Activated CD8-positive, alpha-beta memory T cell treated with anti-CD3 and anti-CD28 coated beads for 4 hours (primary cell): ENCODE measurements at places on chromosomes 12 and 14.

GRCh38 chr12:49954863-49955830 is 4.6 kb downstream of the AQP2 start:
- DNase-seq, result no peak

DNA sequence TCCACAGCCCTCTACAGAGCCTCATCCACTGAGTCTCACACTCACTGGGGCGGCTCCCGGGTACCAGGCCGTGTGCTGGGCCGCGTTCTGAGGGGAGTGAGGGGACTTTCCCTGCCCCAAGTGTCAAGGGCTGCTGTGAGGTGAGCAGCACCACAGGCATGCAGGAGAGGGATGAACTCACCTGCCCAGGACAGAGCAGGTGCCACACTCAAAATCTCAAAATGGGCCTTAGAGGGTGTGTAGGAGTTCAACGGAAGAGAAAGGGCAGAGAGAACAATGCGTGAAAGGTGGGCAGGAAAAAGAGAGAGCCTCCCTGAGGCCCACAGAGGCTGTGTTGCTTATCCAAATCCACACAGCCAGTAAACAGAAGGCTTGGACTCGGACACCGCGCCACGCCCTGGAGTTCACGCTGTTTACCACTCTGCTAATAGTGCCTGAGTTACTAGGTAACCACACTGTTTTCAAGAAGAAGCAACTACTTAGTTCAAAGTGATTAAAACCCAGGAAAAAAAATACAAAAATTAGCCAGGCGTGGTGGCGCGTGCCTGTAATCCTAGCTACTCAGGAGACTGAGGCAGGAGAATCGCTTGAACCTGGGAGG is 32.7 kb downstream of the TSPAN11 start:
- no peak for DNase-seq

- DNase-seq, result no peak
These were observed at the start of gene UNC79 for GRCh38 chr14:93430315-93431035. Gene UNC79, plus strand, starts transcription at chr14:93430939. Its CDS starts 91 bp downstream, at chr14:93431030.

DNA sequence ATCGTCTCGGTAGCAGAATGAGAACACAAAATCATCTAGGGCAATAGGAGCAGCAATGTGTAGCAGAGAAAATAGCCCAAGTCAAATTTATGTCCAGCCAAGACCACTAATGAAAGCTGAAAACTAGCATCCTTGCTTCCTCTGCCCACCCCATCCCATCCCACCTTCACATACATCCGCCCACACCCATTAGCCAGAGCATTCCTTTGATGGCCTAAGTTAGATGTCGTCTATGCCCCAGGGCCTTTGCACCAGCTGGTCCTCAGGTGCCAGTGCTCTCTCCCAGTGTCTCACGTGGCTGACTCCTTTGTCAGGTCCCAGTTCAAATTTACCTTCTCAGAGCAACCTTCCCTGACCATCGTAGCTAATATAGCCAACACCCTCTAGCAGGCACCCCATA is 17.8 kb upstream of the PPP2R5C start:
- DNase-seq, result no peak

DNA sequence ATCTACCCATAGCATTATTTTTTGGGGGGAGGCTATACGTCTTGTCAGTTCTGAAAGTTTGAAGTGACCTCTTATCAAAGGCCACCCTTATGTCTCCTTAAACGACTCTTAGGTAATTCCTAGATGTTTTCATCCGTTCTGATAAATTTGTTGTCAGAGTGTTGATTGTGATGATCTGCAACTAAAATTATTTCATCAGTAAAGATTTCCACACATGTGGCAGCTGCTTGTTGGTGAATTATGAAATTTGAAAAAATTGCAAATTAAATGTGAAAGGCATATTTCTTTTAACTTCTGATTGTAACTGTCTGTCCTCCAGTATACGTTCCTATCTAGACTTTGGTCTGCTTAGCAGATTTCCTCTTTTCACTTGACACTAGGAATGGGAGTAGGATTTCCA is 1.4 kb downstream of the ADIPOR2 start:
- no peak for DNase-seq

DNA sequence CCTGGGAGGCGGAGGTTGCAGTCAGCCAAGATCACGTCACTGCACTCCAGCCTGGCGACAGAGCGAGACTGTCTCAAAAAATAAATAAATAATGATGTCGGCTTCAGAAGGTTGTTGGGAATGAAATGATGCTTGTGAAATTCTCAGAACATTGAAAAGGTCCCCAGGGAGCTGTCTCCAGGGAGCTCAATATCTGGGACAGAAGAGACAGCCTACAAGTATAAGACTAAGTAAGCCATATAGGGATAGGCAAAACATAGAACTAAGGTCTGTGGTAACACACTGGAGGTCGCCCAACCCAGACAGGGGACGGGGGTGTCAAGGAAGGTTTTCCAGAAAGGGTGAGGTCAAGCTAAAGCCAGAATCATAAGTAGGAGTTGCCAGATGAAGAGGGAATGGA is 29.5 kb upstream of the HSPB8 start:
- no peak for DNase-seq

DNA sequence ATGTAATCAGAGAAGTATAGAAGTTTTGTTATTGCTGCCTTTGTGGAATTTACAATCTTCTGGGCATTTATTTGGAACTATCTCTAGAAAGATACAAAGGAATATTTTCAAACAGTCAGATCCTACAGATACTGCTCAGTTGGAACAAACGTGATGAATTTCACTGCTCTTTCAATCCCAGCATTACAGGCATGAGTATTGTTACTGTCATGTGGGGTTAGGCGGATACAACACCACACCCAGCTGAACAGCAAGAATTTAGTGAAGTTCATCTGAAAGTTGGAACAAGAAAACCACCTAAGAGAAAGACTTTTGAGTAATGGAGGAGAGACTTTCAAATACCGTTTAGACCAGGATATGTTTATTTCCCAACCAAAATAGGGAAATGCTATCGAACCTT is 123.3 kb upstream of the PLXNC1 start:
- no peak for DNase-seq

DNA sequence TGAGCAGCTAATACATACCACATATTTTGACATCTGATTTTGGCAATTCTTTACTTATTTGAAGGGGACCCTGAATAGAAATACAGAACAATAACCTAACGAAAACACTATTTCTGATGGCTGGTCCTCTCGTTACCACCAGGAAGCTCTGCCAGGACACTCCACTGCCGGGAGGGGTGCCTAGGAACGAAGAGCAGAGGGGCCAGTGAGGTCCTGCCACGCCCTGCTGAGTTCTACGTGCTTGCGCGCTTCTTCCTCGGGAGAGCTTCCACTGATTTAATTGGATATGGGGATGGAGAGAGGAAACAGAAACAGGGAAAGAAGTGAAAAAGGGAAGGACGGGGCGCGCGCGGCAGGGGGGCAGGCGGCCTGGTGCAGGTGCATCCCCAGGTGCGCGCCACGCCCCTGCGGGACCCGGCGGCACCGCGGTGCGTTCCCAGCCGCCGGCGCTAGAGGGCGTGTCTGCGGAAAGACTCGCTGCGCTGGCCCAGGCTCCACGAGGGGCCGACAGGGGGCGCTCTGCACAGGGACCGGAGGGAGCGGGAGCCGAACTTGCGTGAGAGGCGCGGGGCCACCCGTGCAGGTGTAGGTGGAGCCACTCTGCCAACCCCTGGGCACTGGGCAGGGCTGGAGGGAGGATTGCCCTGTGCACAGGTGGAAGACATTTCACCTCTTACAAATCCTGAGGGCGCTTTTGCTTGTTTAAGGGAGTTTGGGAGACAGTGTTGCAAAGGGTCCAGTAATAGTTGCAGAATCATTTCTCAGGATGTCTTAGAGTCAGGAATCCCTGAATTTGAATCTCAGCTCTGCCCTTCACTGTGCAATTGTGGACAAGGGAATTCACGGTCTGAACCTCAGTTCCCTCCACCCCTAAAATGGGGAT is 986.3 kb upstream of the TMEM132C start:
- no peak for DNase-seq

DNA sequence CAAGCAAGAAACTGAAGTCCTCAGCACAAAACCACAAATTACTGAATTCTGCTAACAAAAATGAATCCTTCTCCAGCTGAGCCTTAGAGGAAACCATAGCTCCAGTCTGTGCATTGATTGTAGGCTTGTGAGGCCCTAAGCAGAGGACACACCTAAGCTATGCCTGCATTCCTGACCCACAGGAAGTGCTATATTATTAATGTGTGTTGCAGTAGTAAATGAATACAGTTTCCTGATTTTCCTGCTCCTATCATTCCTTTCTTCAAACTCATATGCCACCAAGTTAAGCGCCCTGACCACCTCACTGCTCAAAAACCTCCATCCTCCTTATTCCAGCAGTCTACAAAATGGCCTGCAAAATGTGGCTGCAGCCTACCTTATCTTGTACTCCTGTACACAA is 151.9 kb upstream of the ABCD2 start:
- DNase-seq, result no peak

DNA sequence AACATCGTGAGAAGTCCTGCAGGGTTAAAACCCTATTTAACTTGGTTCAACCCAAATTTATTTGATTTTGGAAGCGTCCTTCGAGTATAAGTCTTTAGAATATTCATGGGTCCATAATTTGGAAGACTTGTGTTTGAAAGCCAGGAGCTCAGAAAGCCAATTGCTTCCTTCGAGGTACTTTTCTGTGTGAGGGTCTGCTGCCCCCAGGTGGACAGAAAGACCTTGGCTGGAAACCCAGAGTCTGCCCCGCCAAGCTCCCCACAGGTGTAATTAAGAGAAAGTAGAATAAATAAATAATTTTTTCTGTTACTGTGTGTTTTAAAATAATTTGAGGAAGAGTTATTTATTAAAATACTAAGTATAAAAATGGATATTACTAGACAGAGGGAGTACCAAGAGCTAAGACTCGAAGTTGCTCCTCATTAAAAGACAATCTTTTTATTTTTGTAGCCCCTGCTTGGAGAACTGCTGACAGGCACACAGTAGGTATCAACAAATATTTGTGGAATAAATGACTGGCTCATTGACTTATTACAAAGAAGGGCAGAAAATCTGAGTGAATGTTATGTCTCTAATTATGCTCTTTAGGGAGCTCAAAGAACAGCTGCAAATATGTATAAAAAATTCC is 105.8 kb downstream of the PAH start:
- no peak for DNase-seq

DNA sequence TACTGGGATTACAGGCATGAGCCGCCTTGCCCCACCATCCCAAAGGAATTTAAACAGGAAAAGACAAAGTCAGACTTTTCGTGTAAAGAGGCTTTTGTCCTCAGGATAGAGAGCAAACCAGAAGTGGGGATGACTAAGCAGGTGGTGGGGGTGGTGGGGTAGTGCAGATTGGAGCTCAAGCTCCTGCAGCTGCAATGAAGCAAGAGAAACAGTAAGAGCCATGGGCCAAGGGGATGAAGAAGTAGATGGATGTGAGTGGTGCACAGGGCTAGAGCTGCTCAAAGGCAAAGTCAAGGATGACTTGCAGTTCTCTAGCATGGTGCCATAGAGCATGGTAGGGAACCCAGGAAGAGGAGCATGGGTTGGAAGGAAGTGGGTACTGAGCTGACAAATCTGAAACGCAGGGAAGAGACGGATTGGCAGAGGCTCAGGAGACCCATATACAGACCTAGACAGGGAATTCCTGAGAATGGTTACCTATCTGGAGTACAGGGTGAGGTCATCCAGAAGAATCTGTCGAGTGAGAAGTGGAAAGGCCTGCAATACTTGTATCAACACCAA is 11.4 kb upstream of the RNF34 start:
- DNase-seq, result no peak

- DNase-seq, result no peak
These were observed 57.9 kb upstream of the SLC38A2 start for GRCh38 chr12:46430340-46430948.

GRCh38 chr14:106840258-106840657 is 1313.9 kb downstream of the TMEM121 start:
- DNase-seq, result no peak

GRCh38 chr12:33830070-33830469 is 192.2 kb upstream of the ALG10 start:
- no peak for DNase-seq

DNA sequence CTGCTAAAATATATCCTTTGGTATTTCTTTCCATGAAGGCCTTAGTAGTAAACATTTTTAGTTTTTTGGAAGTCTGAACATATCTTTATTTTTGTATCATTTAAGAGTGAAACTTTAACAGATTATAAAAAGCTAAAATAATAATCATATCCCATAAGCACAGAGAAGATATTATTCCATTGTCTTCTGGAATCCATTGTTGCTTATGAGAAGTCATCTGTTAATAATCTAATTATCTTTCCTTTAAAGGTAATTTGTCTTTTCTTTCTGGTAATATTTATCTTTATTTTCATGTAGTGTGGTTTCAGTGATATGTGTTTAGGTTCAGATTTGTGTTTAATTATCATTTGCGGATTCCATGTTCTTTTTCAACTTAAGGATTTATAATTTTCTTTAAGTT is 261.7 kb downstream of the MSRB3 start:
- DNase-seq, result no peak

DNA sequence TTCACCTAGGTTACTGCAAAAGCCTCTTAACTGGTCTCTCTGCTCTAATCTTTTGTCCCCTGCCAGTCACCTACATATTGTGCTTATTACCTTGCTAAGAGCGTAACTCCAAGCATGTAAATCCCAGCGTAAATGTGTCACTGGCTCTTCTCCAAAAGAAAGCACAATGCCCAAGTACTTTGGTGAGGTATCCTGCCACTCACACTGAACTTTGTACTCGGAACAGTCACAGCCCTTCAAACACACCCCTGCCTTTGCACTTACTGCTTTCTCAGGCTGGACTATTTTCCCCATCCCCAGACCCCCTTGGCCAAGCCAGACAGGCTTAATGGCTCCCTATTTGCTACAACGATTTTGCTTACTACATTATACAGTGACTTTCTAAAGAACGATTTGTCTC is 31.7 kb downstream of the GALNT4 start:
- no peak for DNase-seq

GRCh38 chr12:81692008-81692407 is 67.1 kb downstream of the PPFIA2 start:
- DNase-seq, result no peak

DNA sequence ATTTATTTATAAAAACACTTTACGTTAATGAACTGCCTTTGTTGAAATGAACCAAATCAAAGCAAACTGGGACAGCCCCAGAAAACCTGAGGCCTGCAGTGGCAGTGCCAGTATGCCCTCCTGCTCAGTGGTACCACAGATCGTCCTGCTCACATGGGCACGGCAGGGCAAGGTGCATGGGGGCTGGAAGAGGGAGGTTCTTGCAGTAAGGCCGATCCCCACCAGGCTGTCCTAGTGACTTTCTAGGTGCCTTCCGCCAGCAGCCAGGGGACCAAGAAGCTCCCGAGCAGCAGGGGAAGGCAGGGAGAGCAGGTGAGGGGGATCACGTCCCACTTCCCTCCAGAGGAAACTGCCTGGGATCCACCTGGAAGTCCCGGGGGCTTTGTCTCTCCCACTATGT is 63.9 kb downstream of the TESC start:
- no peak for DNase-seq
